ENCODE measurements at places on chromosomes 3 and 15.

DNA sequence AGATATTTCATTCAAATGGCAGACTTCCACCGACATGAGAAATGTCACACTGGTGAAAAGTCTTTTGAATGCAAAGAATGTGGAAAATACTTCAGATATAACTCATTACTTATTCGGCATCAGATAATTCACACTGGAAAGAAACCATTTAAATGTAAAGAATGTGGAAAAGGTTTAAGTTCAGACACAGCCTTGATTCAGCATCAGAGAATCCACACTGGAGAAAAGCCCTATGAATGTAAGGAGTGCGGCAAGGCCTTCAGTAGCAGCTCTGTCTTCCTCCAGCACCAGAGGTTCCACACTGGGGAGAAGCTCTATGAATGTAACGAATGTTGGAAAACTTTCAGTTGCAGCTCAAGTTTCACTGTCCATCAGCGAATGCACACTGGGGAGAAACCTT lies 8.6 kb upstream of the ZNF621 start:
- DNase-seq, result no peak

GRCh38 chr3:157059181-157059580 lies 100.8 kb downstream of the CCNL1 start:
- peak; percentile 24 for DNase-seq

DNA sequence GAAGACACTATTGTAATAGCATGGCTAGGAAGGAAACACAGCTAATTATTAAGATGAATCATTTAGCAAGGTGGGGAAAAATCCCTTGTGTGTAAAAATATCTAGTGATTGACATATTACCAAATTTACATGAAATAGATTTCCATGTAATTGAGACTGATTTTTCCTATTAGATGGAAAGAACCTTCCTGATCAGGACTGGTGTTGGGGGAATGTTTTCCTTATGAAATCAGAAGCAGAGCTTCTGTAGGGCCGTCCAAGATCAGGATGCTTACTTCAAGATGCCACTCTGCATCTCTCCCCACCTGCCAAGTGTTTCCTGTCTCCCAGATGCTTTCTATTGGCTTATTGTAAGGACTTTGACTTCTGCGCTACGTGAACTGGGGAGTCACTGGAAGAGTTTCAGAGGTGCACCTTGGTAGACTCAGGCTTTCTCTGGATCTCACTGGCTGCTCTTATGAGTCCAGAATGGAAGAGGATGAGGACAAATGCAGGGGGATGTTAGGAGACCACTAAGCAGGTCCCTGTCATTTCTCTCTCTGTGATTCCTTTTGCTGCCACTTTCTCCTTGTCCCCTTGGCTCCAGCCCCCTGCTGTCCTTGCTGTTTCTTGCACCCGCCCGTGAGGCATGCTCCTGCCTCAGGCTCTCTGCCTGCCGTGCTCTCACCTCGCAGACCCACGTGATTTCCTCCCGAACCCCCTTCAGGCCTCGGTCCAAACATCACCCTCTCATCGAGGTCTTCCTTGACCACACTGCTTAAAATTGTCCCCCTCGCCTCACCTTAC lies 30.1 kb downstream of the BTD start:
- no peak for DNase-seq

DNA sequence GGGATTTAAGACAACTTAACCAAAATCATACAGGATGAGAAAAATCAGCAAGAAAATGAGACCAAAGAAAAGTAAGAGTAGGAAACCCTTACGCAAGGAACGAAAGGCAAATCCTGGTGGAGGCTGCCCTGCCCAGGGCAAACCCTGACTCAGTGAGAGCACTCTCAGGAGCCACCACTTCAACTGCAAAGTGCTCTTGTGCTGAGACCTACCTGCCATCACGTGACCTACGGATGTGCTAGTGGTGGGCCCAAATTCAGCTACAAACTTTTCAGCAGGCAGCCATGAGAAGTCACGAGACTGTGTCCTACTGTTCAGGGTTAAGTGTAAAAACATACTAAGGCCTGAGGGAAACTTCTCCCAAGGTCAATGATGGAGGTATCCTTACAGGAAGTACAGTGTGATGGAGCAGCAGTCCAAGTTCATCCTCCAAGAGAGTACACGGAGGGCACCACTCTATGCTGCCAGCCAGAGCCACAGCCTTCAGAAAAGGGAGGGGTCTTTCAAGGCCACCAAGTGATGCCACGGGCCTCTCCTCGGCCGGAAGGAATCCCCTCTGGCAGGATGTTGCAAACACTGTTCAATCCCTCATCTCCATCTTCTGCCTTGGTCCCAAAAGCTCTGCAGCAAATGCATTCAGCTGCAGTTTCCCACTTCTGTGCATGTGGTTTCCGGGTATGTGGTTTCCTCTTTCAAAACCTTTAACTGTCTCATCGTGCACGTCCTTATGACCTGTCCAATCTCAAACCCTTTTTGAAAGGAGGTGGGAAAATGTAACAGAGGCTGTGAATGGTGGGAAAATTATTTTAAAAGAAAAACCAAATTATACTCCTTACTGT lies 9.5 kb downstream of the CHSY1 start:
- no peak for DNase-seq

All from NCI-H1417 (cell line).